ENCODE measurements at places on chromosomes 4 and X.

GRCh38 chr4:186551849-186552248 is 3.5 kb downstream of the MTNR1A start:
- no peak for DNase-seq

- no peak for DNase-seq
Observed at GRCh38 chrX:101759000-101759399, 99.3 kb upstream of the ARMCX2 start.

DNA sequence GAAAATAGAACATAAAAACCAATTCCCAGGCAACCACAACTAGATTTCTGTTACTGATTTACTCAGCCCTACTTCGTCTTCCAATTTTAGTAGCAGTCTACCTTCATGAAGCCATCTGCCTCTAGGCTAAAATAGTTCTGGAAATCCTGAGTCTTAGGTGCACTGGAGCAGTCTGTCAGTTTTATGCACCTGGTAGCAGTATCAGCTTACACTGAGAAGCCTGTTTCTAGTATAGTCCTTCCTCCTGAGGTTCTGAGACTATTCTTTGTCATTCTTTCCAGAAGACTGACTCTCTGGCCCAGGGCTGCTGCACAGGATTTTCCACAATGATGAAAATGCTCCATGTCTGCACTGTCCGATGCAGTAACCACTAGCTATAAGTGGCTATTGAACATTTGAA is 16.9 kb upstream of the HPRT1 start:
- no peak for DNase-seq

DNA sequence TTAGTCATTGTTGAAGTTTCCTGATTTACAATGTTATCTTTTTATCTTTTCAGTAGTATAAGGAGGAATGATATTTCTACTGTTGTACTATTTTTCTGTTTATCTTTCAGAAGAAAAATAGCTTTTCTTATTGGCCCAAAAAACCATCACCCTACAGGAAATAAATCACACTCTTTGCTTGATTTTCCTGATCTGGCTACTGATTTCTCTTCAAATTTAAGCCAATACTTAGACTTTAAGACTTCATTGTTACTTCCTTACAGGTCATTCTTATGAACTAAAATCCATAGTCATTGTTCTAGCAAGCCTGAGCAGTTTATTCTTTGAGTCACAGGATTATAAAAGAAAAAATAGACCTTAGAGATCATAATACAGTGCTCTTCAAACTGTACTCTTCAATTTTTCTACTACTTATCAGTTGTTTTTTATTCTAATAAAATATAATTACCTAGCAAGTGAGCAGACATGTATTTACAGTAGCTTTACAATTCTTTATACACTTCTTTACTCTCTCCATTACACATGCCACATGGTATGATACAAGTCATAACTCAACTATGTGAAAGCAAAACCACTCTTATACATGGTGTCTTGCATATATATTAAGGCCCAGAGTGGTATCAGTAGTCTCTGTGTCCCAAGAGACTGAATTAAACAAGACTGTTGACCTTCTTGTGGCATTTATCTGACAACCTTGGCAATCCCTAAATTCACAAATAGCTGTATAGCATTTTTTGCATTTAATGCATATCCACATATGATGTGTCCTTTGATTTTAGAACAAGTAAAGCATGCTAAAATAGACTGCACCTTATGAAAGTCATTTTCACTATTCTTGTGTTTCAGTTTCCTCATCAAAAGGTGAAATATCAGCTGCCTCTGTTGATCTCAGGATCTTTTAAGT is 47.9 kb downstream of the TET2 start:
- no peak for DNase-seq

- no peak for DNase-seq
Observed at GRCh38 chrX:65392284-65392683, 142.3 kb downstream of the LAS1L start.

DNA sequence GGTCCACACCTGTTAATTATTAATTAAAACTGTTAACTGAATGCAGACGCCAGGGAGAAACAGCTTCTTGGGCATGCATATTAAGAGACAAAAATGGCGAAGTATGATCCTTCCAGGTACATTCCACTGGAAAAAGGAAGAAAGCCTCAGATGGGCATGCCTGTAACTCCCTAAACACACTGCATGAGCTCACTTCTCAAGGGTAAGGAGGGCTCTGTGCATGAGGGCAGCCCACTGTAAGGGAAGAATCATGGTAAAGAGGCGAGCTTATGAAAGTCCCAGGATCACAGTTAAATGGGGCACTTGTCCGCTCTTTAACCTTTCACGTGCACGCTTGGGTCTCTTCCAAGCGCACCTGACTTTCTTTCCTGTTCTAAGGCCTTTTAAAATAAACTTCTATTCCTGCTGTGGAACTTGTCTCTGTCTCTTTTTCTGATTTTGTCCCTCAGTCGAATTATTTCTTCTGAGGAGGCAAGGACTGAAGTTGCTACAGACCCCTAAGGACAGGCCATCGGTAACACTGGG is 321.7 kb downstream of the PPP1R2C start:
- DNase-seq = no peak

GRCh38 chr4:42281324-42282020 is 115.8 kb upstream of the SHISA3 start:
- no peak for DNase-seq

DNA sequence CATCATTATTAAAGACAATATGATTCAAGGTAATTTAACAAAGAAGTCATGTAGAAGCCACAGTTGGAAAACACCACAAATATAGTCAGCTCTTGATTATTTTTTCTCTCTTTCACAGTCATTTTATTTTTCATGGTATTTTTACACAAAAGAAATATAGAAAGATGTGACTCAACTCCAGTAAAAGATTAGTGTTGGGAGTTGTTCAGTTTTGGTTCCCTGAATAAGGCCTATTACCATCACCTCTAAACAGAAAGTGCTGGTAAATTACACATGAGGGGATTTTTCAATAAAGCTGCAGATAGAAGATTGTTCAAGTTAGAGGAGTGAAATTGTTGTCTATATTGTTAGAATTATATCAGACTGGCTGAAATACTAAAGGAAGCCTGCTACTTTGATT is 107.0 kb downstream of the DDIT4L start:
- no peak for DNase-seq

DNA sequence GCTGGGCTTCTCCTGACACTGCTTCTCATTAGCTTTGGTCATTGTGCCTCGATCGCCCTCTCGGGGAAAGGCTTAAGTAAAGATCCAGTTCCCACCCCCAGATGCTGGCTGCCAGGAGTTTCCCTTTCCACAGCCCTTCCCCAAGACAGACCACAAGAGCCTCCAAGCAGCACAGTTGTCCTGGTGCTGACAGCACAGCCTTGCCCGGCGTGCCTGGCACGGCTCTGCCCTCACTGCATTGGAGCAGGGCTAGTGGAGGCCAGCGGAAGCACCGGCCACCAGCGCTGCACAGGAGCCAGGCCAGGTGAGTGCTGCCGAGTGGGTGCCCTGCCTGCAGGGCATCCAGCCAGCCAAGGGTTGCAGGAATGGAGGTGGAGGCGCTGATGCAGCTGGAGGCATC is 9.7 kb upstream of the MSANTD1 start:
- DNase-seq = no peak

DNA sequence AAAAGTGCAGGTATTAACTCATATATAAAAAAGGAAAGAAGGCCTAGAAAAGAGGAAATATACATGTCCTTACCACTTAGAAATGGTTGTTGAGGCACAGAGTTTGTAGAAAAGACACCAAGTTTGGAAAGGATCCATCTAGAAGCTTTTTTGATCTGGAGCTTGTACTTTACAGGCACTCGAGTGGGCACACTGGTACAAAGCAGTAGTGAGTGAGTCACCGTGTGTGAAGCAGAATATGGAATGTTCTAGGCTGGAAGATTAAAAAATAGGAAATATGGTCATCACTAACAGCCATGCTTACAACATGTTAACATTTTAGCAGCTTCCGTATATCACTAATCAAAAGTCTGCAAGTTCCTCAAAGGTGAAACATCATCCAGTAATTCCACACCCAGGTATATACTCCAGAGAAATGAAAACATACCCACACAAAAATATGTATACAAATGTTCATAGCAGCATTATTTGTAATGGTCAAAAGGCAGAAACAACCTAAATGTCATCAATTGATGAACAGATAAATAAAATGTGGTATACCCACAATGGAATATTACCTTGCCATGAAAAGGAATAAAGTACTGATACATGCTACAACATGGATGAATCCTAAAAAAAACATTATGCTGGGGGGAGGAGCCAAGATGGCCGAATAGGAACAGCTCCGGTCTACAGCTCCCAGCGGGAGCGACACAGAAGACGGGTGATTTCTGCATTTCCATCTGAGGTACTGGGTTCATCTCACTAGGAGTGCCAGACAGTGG is 69.5 kb downstream of the FRYL start:
- no peak for DNase-seq

- no peak for DNase-seq
Observed at GRCh38 chr4:151983854-151984253, 223.0 kb upstream of the GATB start.

DNA sequence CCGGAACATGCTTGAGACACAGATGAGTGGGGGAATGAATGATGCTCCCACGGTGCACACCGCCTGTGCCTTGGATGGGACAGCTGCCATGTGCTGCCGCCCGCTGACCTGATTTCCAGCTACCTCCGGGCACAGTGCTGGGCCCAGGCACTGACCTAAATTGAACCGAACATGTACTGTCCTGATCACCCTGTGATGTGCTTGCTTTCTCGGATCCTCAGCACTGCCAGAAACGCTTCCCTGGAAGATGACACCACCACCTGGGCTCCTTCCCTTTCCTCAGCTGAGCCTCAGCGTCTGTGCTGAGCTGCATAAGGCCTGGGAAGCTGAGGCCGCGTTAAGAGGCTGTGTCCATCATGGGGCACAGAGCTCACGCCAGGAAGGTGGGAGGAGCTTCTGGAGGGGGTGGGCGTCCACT is 39.3 kb upstream of the MXD4 start:
- DNase-seq = no peak

DNA sequence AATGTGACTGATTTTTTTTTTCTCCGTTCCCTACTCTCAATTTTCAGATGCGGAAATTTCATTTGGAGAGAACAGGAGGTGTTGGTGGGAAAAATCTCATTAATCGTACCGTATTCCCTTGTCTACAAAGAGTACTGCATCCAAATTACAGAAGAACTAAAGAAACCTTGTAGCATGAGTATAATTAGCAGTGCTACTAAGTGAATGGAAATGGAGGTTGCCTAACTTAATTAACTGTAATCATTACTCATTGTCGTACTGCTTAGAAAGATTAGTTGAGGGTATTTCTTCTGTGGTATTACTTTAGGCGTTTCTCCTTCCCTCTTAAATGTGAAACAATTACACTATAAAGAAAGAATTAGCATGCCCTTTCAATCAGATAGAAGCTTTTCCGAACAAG is 81.7 kb downstream of the DMD start:
- no peak for DNase-seq

DNA sequence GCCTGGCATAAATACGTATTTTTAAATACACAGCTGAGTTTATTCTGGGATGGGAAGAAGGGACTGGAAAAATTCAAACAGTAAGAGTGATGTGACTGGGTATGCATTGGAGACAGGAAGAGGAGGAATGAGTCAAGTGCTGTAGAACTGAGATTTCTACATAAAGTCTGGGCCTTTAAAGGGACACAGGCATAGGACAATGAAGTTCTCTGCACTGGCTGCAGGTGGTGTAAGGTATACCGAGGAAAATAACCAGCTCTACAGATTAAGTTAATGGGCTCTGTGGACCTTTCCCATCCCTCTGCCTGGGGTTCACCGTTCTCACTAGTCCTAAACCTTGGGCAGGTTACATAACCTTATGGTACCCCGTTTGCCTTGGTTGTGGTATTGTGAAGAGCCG is 68.7 kb downstream of the DHX15 start:
- no peak for DNase-seq

DNA sequence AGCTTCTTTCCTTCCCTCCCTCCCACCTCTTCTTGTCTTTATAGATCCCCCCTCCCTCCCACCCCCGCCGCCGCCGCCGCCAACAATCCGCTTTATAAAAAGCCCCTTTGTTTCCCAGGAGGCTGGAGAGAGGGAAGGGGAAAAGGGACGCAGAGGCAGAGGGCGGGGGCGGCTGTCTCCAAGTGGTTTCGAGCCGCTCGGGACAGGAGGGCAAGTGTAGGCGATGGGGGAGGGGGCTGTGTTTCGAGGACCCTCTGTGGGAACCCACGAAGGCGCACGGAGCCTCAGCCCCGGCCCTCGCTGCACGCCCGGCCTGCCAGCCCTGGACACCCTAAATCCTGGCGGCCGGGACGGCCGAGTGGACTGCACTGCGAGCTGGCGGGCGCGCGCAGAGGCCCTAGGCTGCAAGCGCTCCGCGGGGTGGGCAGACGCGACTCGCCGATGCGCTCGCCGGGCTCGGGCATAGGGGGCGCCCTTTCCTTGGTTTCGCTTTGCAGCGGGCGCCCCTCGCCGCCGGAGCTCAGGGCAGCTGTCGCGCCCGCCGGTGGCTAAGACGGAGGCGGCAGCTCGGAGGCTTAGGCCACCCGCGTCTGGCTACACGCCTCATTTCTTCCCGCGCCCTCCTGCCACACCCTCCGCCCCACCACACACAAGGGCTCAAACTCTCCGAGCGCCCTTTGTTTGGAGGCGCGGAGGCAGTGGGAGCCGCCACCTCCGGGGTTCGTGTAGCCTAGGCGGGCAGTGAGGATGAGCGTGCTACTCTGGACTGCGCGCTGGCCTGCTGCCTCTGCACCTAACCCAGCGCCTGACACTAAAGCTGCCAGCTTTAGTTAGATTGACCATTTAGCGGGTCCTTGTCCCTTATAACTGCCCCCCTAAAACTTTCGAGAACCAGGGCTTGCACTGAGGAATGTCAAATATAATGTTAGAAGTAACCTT is 2.2 kb downstream of the MAMLD1 start:
- no peak for DNase-seq

DNA sequence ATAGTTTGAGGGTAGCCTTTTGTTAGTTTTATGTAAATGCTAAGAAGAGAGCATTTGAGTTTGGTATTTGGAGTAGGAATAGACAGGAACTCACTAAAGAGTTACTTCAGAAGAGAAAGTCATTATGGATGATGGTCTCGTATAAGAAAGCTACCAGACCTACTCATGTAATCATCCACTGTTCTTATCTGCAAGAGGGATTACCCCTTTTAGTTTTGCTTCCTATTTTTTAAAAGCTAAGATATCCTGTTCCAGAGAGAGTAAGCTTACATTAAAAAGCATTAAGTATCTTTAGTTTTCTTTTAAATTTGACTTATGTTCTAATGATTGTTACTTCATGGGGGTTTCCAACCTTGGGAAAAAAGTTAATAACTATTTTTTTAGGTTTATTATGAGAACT is 12.5 kb upstream of the ART3 start:
- DNase-seq = no peak

DNA sequence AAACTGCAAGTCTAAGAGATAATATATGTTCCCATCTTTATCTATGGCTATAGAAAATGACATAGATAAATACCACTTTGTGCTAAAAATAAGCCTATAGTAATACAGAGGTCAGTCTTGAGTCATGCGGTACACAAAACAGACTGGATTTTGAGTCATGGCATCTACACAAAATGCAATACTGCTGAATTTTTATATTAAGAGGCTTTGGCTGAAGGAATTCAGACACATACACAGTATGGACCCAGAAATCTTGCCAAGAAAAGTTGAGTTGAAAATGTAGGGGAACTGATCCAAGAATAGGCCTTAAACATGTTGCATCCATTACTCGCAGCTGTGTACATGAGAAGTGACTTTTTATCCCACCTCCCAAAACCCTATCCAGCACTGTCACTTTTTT is 184.4 kb downstream of the TENM3 start:
- DNase-seq = no peak

GRCh38 chrX:15524417-15524816 is 23.8 kb downstream of the BMX start:
- DNase-seq = no peak

GRCh38 chr4:122625156-122625555 is 4.3 kb upstream of the IL21 start:
- DNase-seq = no peak

- no peak for DNase-seq
Observed at GRCh38 chr4:37812713-37813112, 13.8 kb upstream of the PGM2 start.
